ENCODE measurements at places on chromosomes 11 and 22.

DNA sequence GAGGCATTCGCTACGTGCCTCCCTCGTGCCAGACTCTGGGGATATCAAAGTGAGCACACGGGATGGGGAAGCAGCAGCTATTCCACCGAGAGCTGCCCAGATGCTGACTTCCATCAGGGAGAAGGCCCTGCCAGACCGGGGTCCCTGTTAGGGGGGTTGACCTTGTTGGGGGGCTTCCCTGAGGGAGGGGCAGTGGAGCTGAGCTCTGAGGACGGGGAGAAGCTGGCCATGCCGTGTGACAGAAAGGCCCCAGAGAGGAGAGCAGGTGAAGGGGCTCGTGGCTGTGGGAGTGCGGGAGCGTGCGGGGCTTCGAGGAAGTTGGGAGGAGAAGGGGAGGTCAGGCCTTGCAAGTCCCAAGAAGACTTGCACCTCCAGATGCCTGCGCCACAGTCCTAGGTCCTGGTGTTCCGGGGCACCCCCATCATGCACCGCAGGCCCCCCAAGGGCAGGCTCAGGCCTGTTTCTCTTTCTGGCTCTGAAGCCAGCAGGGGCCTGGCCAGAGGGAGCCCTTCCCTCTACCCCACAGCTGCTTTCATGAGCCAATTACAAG lies 94.4 kb downstream of the ARHGAP8 start:
- DNase-seq, result no peak

DNA sequence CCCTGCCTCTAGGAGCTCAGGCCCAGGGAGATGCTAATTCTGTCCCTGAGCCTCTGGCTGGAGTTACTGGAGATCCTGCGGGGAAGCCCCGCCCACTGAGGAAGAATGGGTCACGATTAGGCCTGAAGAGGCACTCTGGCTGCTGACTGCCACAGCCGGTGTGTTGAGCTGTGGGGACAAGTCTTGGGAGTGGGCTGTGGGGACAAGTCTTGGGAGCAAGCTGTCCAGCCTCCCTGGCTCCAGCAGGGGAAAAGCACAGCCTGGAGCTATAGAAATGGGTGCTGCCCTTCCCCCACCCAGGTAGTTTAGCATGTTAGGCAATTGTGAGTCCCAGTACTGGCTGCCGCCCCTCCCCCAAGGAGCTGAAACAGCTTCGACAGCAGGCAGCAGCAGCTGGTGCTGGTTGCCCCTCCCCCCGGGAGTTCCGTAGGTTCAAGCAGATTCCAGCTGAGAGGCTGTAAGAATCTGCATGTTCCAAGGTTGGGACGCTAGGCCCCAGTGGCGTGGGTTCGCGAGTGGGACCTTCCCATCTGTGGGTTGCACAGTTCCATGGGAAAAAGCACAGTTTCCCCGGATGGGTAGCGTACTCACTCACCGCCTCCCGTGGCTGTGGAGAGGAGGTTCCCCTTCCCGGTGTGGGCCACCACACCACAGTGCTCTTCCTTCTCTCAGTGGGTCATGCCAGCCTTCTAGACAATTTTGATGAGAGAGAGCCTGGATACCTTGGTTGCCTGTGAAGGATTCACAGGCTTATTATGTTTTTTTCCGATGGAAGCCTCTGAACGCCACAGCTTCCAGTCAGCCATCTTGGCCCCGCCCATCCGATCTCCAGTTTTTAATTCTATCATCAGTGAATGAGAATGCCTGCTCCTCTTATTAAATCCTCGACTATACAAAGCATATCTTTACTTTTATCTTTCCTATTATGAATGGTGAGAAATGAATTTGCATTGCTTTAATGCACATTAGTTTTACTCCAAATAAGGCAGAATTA lies 61.5 kb downstream of the MSANTD4 start:
- DNase-seq, result no peak

DNA sequence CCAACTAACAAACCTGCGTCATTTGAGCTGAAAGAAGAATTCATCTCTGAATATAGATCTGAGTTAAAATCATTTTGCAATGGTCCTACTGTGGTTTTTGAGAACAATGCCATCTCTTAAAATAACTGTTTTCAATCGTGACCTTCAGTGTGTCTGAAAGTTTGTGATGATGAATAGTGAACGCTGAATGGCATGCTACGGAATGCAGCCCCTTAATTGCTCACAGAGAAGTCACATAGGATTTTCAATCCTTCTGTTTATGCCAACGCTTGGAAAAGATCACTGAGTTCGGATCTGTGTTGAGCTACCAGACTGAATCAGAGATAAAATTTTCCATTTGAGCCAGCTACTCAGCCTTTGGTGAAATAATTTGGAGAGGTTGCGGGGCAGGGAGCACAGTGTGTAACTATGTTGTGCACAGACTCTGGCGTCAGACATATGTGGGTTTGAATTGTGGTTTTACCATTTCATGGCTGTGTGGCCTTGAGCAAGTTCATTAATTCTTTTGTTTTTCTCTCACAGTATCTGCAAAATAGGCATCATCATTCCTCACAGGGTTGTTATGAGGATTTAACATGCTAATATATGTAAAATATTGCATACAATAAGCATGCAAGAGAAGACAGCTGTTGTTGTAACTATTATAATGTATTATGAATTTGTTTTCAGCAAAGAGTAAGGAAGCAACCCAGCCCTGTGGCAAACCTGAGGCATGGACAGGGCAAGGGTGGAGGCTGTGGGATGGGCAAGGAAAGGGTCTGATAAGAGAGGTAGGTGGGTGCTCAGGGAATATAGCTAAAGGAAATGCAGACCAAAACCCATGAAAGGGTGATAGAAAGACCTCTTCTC lies 679.9 kb downstream of the KCNA4 start:
- no peak for DNase-seq

DNA sequence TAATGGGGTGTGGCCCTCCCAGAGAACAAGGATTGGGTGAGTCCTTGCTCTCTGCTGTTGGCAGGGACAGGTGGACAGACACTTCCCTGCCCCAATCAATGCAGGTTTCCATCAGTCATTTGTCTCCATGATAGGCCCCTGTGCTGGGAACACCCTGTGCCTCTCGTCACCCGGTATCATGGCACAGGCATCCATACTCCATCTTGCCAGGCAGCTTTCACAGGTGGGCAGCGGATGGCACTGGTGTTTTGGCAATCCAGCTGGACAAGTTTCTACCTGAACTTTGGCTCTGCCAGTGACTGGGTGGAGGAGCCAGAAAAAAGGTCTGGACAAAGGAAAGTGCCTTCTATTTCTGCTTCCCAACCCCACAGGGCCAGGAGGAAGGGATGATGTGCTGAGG lies 47.5 kb downstream of the TRIM29 start:
- no peak for DNase-seq

DNA sequence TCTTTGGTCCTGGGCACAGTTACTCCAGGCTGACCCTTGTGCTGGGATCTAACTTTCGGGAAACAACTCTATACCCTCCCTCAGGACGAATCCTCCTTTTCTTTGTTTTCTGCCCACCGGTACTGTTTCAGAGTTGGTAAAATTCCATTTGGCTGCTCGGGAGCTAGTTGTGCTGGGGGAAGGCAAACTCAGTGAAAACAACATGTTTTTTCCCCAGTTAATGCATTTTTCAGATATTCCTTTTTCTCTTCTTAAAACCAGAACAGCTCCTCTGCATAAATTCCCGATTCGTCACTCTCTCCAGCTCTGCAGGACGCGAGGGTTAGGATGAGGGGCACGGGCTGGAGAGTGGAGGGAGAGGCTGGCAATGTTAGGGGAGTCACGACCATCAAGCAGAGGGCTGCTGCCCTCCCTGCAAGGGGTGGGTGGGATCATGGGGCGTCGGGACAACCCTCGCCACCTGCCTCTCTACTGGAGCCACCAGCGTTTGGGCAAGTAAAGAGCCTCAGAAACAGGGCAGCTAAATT lies 31.3 kb downstream of the LRRC10B start:
- no peak for DNase-seq

- no peak for DNase-seq
These were observed 15.6 kb upstream of the DNAJB7 start for GRCh38 chr22:40877488-40877887.

DNA sequence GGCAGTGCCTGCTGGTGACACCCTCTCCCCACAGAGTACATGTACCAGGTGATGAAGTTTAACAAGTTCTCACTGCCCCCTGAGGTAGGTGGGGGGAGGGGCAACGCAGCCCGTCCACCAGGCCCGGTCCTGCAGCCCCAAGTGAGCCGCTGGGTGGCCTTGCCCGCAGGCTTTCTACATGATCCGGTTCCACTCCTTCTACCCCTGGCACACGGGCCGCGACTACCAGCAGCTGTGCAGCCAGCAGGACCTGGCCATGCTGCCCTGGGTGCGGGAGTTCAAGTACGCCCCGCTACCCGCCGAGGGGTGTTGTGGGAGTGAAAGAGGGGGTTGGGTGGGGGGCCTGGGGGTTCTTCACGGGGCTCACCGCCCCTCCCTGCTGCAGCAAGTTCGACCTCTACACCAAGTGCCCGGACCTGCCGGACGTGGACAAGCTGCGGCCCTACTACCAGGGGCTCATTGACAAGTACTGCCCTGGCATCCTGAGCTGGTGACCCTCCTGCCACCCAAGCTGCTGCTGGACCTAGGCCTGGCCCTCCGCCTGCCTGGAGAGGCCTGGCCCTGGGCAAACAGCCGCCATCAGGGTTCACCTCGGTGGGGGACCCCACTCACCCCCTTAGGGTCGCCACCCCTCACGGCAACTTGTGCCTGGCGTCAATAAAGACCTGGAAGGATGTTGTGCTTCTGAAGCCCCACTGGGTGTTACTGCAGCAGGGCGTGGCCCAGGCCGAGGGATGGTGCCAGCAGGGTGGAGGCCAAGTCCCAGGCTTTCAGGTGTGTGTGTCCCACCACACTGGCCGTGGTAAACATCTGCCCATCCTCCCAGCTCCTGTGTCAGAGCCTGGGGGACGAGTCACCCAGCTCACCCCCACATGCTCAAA lies 2.9 kb downstream of the MIOX start:
- DNase-seq, result no peak

DNA sequence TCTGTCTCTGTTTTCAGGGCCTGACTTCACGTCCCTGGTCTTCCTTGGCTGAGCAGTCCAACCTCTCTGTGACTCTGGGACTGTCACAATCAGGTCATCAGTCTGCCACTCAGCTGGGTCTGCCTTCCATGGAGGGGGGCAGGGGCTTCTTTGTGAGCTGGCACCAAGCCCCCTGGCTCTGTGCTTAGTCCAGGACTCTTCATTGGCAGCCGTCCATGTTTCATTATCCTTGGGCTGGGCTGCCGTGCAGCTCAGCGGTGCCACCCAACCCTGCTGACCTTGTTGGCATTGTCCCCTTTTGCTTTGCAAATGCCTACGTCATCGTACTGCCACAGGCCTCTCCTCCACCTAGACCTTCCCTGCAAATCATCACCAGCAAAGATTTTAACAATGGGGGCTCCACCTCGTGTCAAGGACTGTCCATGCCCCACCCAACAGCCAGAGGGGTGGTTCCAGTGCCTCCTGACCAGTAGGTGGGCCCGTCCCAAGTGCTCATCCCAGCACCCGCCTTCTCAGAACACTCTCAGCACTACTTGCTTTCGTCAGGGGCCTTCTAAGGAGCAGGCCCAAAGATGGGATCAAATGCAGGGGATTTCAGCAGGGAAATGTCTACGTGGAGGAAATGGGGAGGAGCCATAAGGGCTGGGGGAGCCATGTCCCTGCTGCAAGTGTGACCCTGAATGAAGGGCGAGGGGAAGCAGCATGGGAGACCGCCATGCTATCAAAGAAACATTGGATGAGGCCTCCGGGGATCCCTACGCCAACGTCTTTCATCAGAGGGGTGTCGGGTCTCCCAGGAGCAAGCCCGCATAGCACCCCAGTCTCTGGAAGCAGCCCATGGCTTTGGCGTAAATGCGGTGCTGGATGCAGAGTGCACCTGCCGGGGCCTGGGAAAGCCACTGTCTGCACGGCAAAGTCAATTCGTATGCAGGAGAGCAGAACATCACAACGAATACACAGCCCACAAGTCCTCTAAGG lies 18.2 kb downstream of the KRTAP5-6 start:
- no peak for DNase-seq

DNA sequence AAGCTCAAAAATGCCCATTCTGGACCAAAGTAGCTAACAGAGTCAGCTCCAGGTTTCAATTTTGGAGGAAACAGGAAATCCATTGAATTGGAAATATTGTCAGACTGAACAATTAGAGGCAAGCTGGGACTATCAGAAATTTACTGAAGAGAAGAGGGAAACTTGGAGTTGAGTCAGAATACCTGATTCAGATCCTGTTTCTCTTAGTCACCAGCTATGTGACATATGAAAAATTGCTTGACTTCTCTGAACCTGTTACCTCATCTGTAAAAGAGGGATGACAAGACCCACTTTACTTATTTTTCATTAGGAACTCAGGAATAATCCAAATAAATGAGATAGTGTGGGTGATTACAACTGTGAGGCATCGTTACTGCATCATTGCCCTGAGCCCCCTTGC lies 148.9 kb upstream of the CADM1 start:
- DNase-seq, result no peak

DNA sequence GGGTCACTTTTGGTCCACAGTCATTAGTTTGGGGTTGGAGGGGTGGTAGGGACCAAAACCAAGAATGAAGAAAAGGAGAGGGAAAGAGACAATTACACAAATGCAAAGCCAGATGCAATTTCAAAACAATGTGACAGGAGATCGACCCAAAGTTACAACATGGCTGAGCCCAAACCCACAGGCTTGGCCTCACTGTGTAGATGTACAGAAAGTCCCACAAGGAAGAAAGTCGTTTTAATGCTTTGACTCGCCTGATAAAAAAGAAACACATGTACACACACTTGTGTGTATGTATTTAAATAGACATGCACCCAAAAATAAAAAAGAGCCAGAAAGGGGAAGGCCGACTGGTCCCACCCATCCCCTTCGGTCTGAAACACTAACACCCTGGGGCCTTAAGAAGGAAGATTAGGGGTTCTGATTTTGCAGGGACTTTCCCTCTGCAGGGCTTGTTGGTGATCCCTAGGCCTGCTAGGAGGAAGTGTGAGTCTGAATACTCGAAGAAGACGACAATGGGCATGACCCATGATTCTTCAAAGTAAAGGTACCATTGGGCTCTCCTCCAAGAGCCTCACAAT lies 104.1 kb downstream of the ETS1 start:
- no peak for DNase-seq

DNA sequence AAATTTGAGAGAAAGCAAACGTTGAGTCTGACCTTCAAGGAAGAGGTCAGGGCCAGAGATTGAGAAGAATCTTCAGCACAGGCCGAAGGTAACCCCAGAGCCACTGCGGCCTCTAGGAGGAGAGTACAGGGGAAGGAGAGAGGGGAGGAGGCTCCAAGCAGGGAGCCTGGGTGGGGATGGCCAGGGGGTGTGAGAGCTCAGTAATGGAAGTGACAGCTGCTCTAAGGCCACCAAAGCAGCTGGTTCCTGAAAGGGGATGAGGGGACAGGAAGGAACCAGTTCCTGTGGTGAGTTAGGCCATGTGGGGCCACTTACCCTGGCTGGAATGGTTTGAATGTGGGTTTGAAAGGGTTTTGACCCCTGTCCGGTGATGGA lies 46.1 kb downstream of the PISD start:
- no peak for DNase-seq

DNA sequence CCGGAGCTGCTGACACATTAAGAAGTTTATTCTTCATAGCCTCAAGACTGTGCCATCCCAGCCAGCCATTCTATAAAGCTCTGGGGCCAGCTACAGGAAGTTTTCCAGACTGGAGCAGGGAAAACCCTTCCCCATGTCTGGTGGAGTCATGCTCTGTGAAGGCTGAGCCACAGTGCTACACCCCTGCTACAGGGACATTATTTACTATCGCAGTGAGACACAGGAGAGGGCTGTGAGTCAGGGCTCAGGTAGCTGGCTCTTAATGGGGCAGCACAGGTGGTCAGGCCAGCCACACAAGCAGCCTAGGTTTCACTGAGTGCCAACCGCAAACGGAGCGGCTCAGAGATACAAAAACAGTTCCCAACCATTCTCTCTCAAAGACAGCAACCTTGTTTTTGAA lies 12.1 kb downstream of the HPS4 start:
- peak; percentile 75 for DNase-seq

- DNase-seq, result no peak
These were observed 59.5 kb downstream of the FAM168A start for GRCh38 chr11:73538381-73538872.

Data from BJ (cell line).